ENCODE measurements at places on chromosomes 1 and 21. TPM values are rescaled to one million over a fixed set of nuclear protein-coding genes. Genes with fewer than 3 reads are reported as not detected.

CCDC181 gene
- not detected for total RNA-seq

MAP10 gene
- 4.4 TPM for total RNA-seq

- DNase-seq: no peak
These were observed 28.1 kb downstream of the KCNA10 start for GRCh38 chr1:110490791-110491451.

GRCh38 chr1:20154301-20154831 lies 15.2 kb downstream of the PLA2G2F start:
- no peak for DNase-seq

DNA sequence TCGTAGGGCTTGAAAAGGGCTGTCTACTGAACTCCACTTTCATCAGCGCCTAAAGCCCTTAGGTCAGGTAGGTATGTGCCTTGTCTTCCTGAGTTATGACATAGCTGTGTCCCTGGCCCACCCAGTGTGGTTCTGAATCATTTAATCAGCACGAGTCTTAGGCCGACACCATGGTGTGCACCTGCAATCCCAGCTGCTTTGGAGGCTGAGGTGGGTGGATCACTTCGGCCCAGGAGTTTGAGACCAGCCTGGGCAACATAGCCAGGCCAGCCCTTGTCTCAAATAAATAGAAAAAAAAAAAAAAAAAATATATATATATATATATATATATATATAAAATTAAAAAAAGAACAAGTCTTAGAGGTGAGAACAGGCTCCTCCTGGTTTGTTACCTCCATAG lies 15.8 kb downstream of the LRRC71 start:
- no peak for DNase-seq

LEPR gene
- 1.2 TPM for total RNA-seq

ATP1A4 gene
- total RNA-seq: 0.62 TPM

NHLH1 gene
- 0.80 TPM for total RNA-seq

GRCh38 chr1:111795401-111795800 lies 39.7 kb downstream of the DDX20 start:
- no peak for DNase-seq

- no peak for DNase-seq
These were observed 145.1 kb downstream of the CNIH3 start for GRCh38 chr1:224761245-224761644.

ARMH1 gene
- total RNA-seq: 18.1 TPM

DNA sequence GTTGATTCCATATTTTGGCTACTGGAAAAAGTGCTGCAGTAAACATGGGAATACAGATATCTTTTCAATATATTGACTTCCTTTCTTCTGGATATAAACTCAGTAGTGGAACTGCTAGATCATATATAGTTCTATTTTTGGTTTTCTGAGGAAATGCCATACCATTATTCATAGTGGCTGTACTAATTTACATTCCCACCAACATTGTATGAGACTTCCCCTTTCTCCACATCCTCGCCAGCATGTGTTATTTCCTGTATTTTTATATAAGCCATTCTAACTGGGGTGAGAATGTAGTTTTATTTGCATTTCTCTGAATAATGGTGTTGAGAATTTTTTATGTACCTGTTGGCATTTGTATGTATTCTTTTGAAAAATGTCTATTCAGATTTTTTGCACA lies 385.2 kb downstream of the NUF2 start:
- DNase-seq: no peak

DNA sequence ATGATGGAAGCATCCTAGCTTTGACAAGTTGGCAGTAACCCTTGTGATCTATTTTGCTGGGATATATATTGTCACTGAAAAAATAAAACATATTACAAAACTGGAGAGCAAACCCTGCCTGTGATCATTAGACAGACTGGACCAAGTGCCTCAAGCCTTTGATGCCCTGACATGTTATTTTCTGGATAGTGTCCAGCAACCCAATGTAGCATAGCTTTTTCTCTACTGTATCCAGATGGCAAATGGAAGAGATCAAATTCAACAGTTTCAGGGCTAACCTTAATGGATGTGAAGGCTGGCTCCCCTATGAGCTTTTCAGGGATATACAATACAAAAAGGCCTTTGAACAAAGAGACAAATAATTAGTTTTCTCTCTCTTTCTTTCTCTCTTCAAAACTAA lies 25.1 kb downstream of the WARS2 start:
- DNase-seq: no peak

DNA sequence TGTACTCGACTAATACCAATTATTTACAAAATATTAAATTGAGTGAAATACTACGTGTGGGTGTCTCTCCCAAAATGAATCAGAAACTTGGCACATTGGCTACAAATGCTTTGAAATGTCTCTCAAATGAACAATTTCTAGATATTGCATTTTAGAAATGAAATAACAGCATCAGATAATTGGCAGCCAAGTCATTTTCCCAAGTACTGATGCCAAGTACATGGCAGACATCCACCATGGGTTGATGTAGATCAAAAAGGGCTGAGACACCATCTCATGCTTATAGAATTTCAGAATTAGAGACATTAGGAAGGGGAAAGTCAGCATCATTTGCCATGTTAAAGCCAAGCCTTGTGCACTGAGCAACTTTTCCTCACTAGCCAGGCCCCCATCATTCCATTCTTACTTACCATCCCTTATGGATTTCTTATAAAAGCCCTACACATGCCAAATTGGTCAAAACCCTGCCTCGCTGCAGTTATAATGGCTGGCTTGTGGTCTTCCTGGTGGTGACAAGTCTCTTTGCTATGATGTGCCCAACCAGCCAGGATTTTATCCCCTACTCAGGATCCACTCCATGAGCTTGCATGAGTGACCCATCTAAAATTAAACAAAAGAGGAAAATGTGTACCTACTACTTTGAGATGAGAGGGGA lies 73.1 kb downstream of the GREM2 start:
- DNase-seq: no peak

All from GM12878 (cell line).